ENCODE measurements at places on chromosomes 3 and 15.

DNA sequence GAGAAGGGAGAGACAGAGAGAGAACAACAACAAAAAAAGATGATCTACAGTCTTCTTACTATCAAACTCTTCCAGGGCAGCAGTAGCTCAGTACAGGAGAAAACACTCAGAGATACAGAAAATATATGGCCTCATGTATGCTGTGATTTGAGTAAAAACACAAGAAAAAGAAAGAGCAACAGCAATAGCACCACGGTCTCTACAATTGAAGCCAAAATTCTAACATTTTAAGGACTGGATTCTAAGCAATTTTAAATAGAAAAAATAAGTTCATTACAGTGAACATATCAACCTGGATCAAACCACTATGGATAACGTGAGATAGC is 43.5 kb upstream of the ALCAM start:
- no peak for DNase-seq

DNA sequence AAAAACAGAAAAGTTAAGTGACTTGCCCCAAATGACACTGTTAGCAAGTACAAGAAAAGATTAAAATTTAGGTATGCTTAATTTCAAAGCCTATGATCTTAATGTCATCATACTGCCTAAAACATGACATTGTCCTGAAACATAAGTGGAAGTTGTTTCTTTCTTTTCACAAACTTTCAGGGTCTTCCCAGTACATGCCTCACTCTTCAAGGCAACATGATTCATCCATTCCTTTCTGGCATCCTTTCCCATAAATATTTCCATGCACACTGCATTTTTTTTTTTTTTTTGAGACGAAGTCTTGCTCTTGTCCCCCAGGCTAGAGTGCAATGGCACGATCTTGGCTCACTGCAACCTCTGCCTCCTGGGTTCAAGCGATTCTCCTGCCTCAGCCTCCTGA is 42.5 kb upstream of the KPNA4 start:
- peak; percentile 11 for DNase-seq

DNA sequence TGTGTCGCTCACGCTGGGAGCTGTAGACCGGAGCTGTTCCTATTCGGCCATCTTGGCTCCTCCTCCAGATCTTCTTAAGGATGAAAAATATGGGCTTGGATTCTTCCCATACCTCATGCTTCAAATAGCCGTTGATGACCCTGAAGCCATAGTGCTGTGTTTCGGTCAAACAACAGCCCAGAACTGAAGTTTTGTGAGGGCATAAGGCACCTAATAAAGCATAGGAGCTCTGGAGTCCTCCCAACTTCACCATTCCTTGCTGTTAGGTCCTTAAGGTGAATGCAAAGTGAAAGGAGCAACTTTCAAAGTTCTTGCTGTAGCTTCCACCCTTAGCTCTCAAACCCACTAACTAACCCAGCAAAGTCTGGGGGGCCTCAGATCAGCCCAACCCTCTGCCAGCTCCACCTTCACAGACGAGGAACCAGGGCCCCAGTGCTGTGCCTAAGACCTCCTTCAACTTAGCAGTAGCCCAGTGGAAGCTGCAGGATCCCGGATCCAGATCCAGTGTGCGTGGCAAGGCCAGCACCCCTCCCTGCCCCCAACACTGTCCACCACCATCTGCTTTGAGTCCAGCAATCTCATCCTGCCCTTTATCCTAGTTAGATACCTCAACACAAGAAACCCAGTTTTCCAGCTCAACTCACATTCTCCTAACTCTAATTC is at the start of gene GRK7:
Gene GRK7, plus strand, starts transcription at position 321 of the 663 bp plus-strand sequence. CDS start 14,877 bp downstream, outside the sequence.
- DNase-seq: no peak

DNA sequence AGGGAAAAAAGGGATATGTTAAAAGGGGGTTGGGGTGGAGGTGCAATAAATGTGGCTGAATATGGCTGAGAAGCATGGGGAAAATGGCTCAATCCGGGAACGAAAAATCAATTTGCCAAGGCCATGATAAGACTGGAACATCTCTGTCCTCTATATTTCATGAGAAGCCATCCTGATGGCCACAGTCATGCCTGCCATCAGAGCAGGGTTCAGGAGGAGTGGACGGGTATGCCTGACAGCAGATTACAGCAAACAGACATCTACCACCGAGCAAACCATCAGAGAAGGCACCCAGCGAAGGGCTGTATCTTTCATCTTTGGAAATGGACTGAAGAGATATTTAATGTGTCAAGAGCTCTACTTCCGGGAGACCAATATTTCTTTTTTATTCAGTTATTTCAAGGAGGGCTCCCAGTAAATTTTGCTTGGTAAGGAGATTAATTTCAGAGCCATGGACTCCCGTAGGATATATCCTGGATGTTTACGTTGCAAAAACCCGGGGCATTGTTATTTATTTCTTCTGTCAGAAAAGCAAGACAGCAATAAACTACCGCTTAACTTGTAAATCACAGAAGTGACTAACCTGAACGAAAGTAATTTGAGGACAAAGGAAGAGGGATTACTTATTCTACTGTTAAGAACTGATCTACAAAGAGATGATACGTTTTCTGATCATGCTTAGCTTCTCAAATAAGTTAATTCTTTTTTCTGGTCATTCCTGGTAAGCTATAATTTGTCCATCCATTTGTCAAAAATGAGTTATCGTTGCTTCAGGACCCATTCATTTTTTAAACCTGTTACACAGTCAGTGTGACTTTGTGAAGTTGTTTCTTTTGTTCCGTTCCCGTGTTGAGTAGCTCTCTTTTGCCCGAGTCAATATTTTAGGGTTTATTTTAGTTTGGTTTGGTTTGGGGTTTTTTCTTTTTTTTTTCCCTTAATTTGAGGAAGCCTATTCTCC is 80.6 kb upstream of the CHD2 start:
- peak; percentile 59 for DNase-seq

- DNase-seq: no peak
Measured at GRCh38 chr15:78981532-78982313, 36.9 kb upstream of the CTSH start.

GRCh38 chr15:82907350-82907749 is 45.2 kb downstream of the HOMER2 start:
- no peak for DNase-seq

DNA sequence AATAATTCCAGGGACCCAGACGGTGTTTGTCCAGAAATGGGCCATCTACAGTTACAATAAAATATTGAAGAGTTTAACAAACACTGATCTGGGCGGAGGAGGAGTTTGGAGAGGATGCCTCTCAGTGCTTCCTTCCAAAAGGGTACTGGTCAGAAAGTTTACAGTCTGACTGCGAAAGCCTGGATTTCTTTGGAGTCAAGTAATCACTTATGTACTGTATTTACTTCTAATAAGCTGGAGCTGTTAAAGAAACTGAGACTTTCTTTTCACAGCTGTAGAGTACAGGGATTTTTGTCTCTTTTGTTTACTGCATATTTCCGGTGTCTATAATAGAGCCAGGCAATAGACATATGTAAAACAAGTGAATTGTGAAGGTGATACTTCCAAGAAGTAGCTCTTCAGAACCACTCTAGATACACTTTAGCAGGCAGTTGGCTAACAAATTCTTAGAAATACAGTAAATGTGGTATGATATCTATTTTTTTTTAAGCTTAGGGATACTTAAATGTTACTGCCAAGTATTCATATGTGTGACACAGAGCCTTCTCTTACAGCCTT is 22.1 kb upstream of the NEO1 start:
- no peak for DNase-seq

GRCh38 chr3:188421151-188421821 is 267.3 kb downstream of the LPP start:
- DNase-seq: peak; percentile 68

GRCh38 chr3:41148901-41149300 is 50.4 kb upstream of the CTNNB1 start:
- DNase-seq: peak; percentile 15

GRCh38 chr3:55252921-55253320 is 234.2 kb downstream of the WNT5A start:
- DNase-seq: peak; percentile 23

- no peak for DNase-seq
Measured at GRCh38 chr15:60419753-60420152, 22.0 kb upstream of the ANXA2 start.

DNA sequence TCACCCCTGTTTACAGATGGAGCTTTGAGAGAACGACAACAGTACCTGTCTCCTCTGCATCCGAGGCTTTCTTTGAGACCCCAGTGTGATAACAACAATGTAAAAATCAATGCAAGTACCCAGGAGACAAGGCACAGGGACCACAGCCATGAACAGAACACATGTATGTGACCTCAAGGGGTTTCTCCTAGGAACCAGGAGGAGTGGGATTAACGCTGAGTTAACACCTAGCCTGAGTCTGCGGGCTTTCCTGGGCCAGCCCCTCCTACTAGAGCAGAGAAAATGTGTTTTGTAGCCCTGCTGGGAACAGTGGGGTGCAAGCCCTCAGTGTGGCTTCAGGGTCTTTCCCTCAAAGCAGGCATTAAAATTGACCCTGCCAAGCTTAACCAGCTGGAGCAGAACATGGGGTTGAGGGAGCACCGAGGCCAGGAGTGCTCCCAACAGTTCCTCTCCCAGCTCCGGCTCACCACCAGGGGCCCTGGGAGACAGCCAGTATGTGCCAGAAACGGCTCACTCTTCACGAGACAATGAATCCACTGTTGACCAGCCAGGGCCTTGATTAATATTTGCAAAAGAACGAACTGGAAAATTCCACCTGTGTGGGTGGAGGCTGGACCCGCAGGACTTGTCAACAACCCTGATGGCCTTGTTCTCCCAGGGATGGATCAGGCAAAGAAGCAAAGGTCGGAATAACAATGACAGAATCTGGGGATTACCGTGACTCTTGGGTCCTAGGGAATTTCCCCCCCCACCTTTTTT is 3.6 kb downstream of the CHDH start:
- peak; percentile 72 for DNase-seq

DNA sequence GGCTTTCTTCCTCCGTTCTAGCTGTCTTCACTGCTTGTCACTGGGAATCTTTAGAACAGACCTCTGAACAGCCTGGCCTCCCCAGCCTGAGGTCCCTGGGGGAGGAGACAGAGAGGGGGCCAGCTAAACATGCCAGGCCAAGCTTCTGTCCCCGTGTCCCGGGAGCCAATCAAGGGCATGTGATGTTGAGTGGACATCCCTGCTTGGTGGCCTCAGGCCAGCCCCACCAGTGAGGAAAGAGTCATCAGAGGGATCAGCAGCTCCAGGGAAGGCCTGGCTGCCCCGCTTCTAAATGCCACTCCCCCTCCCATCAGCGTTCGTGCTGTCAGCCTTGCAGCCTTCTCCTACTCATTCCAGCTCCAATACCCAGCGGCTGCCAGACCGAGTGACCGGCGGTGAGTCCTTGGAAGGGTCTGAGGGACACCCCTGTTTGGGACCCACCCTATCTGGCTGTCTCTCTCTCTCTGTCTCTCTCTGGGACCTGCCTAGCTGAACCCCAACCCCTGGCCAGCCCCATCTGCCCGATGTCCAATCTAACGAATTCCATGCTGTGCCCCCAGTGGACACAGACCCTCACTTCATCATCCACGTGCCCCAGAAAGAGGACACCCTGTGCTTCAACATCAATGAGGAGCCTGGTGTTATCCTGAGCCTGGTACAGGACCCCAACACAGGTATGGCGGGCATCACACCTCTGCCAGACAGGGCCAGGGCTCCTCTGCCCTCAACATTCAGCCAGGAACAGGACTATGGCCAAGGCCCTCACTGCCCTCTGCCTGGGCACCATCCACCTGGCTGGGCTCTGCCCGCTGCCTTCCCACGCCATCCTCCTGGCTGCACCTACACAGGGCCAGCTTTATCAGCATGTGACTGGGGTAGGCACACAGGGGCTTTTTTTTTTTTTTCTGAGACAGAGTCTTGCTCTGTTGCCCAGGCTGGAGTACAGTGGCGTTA is 6.6 kb upstream of the ITIH3 start:
- no peak for DNase-seq

DNA sequence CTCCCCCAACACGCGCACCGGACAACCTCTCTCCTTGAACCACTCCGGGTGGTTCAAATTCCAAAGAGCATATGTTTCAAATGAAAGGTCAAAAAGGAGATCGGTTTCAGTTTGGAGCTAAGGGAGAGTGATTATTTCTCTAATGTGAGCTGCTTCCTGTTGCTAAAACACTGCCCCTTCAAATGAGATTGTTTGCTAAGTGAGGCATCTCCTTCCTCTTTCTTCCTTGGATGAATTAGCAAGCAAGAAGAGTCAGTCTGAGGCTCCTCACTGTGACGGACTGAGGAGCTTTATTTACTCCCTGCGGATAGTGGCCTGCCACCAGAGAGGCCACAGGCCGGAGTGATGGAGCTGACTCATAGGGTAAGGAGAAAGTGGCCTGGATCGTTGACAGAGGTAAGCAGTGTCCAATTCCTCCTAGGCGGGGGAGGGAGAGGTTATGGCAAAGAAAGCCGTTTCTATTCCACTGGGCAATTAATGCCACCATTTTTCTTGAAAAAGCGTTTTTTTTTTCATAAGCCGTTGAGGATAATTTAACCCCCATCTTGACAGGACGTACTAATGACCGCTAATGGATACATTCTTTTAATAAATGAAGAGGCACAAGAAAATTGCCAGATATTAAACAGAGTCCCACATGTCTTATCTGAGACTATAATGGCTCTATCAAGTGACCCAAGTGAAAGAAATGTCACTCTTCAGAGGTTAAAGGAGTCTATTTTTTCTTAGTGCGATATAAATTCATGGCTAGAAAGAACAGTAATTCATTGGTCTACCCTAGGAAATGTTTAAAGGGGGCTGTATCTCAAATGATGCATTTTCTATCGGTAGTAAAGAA is 167.0 kb upstream of the ANKRD28 start:
- peak; percentile 40 for DNase-seq

- DNase-seq: no peak
Measured at GRCh38 chr3:56118968-56119367, 349.3 kb downstream of the ERC2 start.

DNA sequence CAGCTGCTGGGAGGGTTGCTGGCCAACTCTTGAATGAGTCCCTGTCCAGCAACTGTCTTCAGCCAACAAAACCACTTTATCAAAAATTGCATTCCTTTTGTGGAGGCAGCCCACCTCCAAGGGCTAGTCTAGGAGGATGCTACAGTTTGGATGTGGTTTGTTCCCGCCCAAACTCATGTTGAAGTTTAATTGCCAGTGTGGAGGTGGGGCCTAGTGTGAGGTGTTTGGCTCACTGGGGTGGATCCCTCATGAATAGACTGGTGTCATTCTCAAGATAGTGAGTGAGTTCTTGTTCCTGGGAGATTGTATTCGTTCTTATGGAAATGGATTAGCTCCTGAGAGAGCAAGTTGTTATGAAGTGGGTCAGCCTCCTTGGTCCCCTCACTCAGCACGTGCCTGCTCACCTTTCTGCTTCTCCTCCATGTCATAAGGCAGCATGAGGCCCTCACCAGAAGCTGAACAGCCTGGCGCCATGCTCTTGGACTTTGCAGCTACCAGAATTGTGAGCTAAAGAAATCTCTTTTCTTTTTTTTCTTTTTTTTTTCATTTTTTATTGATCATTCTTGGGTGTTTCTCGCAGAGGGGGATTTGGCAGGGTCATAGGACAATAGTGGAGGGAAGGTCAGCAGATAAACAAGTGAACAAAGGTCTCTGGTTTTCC is 4.2 kb upstream of the RFC4 start:
- no peak for DNase-seq

- no peak for DNase-seq
Measured at GRCh38 chr3:160210341-160210740, 14.9 kb upstream of the C3orf80 start.
